ENCODE measurements at places on chromosomes 7 and 10.

- DNase-seq: no peak
Measured at GRCh38 chr7:12328888-12329770, 74.5 kb downstream of the VWDE start.

- DNase-seq: no peak
Measured at GRCh38 chr10:34254596-34254995, 560.5 kb downstream of the PARD3 start.

- DNase-seq: no peak
Measured at GRCh38 chr10:49090696-49091380, 24.5 kb downstream of the VSTM4 start.

DNA sequence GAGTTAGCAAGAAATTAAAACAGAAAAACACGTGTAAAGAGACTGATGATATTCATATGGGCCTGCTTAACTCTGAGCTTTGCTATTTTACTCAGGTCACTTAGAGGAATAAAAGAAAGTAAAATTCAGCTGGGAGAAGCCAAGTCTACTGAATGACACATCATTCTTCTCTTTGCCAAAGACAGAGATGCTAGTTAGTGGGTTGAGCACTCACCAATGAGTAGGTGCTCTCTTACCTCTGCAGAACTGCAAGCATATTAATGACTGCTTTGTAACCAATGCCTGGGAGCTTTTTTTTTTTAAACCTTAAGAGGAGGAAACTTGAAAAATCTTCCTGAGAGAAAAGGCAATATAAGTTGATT is 44.8 kb upstream of the BAMBI start:
- no peak for DNase-seq

DNA sequence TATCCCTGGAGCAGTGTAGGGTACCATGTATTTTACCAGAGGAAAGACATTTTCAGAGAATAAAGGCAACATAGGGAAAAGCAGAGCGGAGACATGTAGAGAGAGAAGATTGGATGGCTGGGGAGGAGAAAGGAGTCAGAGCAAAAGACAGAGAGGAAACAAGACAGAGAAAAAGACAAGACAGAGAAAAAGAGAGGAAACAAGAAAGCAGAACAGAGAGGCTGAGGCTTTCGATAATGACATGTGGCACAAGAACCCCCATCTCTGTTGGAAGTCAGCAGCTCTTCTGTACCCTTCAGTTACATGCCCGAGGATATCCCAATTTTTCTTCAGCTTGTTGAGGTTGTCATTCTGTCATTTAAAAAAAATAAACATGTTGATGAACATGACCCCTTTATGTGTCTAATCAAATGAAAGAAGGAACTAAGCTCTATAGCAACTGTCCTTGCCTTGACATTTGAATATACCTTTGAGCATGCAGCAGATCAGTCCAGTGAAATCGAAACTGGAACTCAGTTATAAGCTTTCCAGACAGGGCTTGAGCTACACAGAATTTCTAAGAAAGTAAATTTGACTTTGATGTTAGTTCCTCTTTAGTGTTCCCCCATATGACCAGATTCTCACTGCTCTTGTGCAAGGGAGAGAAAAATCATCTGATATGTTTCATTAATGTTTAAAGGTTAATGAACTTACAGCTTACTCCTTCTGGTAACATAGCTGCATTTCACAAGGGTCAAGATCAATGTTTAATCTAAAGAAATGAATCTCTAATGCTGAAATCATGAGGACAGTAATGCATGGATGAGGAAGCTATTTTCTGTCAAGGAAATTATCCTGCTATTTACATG is 75.1 kb upstream of the SP4 start:
- no peak for DNase-seq

GRCh38 chr7:26912338-26912737 is 47.9 kb upstream of the SKAP2 start:
- no peak for DNase-seq

GRCh38 chr10:77036993-77037734 is 600.4 kb downstream of the KCNMA1 start:
- DNase-seq: no peak

- no peak for DNase-seq
Measured at GRCh38 chr10:86652361-86653202, 1.8 kb upstream of the OPN4 start.

DNA sequence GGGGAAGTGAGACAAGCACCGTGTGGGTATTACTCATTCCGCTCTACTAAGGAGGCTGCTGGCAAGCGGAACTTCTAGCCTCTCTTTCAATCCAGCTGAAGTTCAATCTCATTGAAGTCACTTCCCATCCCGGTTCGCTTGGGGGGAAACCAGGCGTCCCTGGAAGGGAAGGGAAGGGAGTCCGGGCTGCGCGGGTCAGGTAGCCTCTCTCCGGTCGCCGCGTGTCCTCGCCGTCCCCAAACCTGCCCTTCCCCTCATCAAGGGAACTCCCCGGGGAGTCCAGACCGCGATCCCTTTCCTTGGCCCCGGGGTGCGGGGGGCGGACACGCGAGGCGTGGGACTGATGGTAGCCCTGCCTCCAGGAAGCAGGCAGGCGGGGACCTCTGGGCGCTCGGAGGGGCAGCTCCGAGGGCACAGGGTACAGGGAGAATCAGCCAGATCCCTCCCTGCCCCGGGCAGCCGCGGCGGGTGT is 598 bp upstream of the ZEB1 start:
- peak; percentile 64 for DNase-seq

DNA sequence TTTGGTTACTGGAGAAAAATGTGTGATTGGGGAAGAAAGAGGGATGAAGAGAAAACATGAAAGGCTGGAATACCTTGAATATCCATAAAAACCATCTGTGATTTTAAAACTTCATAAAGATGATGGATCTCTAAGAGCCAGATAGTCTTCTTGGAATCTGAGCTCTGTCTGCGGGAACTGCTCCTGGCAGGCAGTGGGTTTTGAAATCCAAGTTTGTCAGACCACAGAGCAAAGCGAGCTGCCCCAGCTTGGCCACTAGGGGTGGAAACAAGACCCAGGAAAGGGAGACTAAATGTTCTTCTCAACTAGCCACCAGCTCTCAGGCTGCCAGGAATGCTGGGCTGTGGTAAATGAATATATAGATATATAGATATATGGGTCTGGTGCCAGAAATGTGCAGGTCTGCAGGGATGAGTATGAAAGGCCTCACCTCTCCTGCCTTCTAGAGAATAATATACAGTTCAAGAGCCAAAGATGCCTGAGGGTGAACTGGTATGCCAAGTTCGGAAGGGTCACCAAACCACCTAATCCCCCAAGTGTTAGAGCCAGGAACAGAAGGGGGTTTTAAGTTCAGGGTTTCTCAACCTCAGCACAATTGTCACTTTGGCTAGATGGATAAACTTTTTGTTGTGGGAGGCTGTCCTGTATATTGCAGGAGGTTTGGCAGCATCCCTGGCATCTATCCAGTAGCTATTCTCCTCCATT is 208.8 kb downstream of the KCNMA1 start:
- DNase-seq: no peak

GRCh38 chr7:11458736-11459483 is 373.1 kb downstream of the THSD7A start:
- no peak for DNase-seq

GRCh38 chr7:36277249-36277542 is 112.5 kb upstream of the ANLN start:
- no peak for DNase-seq

DNA sequence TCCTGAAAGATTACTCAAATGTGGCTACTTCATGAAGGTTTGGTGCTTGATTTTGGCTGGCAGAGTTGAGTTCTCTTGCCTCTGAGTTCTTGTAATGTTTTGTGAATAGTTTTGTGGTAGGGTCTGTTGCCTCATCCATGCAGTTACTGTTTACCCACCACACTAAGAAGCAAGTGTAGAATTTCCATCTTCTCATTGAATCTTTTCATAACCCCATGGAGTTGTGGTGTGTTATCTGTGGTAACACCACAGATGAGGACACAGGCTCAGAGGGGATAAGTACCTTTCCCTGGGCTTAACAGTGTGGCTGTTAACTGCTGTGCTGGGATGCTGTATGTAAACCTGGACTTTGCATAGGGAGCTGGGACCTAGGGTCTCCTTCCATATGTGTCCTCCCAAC is 186.3 kb downstream of the CAMK1D start:
- DNase-seq: no peak

DNA sequence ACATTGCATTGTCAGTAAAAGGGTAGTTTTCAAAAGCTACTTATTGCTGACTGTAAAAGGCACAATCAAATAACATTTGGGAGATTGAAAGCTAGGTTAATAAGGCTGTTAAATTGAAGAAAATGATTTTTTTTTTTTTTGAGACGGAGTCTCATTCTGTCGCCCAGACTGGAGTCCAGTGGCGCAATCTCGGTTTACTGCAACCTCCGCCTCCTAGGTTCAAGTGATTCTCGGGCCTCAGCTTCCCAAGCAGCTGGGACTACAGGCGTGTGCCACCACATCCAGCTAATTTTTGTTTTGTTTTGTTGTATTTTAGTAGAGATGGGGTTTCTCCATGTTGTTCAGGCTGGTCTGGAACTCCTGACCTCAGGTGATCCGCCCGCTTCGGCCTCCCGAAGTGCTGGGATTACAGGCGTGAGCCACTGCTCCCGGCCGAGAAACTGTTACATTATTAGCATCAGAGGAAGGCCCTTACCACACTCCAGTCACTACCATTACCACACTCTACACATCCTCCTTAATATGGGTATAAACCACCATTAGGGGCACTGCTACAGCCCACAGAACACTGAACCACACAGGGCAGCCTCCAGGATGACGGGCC is 1.0 kb downstream of the CYP51A1 start:
- no peak for DNase-seq

GRCh38 chr7:96962221-96962885 is 43.0 kb upstream of the DLX6 start:
- no peak for DNase-seq

DNA sequence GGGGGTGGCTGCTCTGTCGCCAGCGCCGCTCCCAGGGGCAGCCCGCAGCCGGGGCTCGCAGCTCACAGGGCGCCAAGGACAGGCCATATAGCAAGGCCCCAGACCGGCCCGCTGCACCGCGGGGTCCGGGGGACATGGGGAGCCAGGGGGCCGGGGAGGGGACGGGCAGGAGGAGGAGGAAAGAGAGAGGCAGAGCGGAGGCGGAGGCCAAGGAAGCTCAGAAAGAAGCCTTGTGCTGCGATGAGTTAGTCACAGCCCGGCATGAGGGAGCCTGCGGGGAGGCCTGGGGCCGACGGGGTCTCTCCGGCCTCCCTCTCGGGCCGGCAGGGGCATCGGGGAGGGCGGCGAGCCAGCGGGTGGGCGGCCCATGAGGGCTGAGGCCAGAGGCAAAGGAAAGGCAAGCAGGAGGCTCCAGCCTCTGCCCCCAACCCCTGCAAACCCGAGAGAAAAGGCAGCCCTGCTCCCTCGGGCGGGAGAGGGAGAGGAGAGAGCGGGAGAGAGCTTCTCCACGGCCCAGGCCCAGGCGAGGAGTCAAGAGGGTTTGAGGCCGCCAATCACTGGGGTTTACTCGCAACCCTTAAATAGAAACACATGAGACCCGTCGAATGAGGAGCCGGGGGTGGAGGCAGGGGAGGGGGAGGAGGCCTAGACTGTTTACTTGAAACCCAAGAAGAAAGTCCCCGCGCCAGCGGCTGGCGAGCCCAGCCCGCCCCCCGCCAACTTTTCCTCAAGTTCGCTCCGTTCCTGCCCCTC is 167.9 kb downstream of the NEURL1 start:
- DNase-seq: peak; percentile 58

GRCh38 chr7:135602304-135602703 is 44.6 kb downstream of the NUP205 start:
- DNase-seq: no peak

DNA sequence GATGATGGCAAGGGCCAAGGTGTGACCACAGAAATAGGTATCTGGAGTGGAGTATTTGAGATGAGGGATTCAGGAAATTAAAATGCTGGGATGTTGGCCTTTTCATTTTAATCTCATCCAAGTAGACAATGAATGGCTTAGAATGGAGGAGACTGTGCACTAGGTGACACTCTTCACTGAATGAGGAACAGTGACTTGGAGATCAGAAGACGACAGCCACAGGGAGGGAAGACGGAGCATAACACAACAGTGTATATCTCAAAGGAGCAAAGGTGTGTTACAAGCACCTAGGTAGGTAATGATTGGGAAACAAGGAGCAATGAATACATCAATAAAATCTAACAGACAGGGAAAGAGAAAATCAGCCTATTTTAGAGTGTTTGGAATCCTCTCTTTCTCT is 4.1 kb upstream of the TAX1BP1 start:
- no peak for DNase-seq

DNA sequence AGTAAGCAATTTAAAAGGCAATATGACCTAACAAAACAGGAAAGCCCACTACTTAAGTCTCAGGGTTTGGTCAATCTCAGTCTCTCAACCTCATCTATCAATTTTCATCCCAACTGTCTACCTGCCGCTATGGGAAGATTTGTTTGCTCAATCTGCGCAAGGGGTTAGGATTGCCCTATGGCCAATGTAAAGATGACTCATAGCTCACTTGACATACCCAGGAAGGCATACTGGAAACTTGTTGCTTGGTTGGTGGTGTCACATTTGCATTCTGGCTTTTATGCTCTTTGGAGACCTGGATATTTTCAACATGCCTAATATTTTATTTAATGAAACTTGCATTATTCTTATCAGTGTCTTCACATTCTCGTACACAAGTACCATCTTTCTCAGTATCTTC is 78.1 kb upstream of the TMEM196 start:
- no peak for DNase-seq

GRCh38 chr10:12603766-12604470 is 254.6 kb downstream of the CAMK1D start:
- DNase-seq: no peak

All from T-helper 1 cell (primary cell).